Activated CD8-positive, alpha-beta T cell treated with anti-CD3 and anti-CD28 coated beads for 36 hours (primary cell): ENCODE measurements at places on chromosomes 7 and 10. TPM values are rescaled to one million over a fixed set of nuclear protein-coding genes. Genes with fewer than 3 reads are reported as not detected.

Gene SUN3
- total RNA-seq: 0.95 TPM

Gene PARG
- 30.0 TPM for total RNA-seq

DNA sequence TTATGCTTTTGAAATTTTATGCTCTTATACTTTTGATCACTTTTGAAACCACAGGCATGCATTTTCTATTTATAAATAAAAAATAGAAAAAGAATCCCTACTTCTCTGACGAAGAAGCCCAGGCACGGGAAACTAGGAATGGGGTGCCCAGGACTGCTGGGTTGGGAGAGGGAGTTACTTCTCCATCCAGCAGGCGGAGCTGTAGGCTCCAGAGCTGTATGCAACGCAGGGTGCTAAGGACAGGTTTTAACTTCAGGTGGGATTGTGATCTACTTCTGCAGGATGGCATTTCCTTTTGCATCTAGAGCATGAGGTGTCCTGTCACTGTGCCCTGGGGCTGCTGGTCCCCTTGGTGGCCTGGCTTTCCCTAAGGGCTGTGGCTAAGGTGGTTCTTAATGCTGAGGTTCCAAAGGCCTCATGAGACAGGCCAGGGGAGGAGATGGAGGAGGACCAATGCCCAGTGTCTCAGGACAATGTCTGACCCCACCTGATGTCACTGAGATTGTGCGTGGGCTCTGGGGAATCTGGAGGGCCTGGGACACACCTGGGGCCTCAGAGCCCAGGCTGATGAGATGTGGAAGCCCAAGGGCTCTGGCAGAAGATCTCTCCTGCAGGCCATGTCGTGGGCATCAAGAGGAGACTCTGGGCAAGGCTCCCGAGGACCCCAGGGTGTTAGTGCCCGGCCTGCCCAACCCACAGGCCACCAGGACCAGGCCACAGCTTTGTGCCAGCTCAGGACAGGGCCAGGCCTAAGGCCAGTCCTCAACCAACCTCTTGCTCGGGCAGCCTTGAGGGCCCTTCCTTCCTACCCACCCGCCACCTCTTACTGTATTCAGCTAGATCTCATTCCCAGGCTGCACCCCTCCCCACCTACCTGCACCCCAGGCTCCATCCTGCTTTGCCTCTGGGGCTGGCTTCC lies 507 bp downstream of the CCDC201 start:
- DNase-seq: no peak

- no peak for DNase-seq
Measured at GRCh38 chr7:16114633-16115032, 306.7 kb downstream of the CRPPA start.

DNA sequence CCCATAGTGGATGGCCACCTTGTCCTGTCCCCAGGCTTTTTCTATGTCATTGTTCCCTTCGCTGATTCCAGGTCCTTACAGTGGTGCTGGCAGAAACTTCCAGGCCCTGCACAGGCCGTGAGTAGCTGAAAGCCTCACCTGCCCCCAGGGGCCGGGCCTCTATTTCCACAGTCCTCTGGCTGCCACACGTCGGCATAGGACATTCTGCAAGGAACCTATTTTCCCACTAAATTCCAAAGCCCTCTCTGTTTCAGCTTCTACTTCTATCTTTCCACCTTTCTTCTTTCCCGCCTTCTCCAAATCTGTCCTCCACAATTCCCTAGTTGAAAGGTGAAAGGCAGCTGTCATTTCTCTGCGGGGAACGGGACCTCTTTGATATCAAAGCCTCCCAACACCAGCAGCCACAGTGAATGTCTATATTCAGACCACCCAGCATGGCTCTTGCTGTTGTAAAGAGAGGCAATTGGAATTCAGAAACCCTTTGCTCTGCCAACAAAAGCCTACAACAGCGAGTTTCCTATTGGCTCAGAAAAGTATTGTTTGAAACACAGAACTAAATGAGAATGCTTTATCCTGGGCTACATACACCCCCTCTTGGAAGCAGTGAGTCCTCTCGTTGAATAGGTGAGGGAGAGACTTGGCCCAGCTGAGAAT lies 607.7 kb downstream of the GALNT17 start:
- DNase-seq: no peak

- no peak for DNase-seq
Measured at GRCh38 chr10:122568551-122568950, 8.0 kb downstream of the DMBT1 start.

- no peak for DNase-seq
Measured at GRCh38 chr10:48496105-48496830, 108.6 kb downstream of the ARHGAP22 start.
